GM03348 (cell line): ENCODE measurements at places on chromosomes 5 and 9.

DNA sequence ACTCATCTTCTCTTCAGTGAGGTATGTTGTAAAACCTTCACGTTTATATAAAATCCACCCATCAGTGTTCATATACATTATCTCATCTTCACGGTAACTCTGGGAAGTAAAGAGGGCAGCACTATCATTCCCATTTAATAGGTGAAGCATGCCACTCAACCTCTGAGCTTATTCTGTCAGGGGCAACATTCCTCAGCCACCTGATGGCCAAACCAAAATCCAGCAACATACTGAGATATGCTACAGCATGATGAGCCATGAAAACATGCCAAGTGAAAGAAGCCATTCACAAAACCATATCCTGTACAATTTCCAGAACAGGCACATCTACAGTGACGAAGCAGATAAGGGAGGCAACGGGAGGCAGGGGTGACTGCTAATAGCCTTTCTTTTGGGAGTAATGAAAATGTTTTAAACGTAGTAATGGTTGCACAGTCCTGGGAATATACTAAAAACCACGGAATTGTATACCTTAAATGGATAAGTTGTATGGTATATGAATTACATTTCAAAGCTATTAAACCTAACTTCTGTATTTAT is 167.4 kb downstream of the TSSK1B start:
- DNase-seq = no peak

DNA sequence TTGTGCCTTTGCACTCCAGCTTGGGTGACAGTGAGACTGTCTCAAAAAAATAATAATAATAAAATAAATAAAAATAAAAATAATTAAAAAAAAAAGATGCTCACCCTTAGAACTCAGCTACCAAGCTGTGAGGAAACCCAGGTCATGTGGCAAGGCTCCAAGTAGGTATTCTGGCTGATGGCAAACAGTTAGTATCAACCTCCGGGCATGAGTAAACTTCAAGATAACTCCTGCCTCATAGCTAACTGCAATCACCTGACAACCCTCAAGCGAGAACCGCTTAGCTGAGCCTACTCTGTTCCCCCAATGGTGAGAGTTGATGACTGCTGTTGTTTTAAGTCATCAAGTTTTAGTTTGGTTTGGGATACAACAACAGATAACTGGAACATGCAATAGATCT is 6.1 kb upstream of the SLC44A1 start:
- no peak for DNase-seq

- peak; percentile 73 for DNase-seq
These were observed 102.3 kb downstream of the ENC1 start for GRCh38 chr5:74538206-74538661.

- peak; percentile 1 for DNase-seq
These were observed 363.6 kb upstream of the CYLC2 start for GRCh38 chr9:102631559-102631958.

DNA sequence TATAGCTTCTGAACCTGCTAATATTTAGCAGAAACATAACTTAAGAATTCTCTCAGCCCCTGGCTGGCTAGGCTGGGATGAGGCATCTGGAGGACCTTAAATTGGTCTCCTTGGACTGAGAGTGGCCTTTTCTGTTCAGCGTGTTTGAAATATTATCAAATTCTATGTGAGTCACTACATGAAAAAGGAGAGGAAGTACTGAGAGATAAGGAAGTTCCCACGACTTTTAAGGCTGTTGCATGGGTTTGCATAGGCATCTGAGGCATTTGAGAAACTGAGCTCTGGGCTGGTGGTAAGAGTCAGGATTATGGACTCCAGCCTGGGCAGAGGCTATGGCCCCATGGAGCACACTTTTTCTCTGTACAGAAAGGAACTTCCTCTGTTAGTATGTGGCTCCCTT is 816.2 kb upstream of the GRAMD2B start:
- no peak for DNase-seq

- peak; percentile 16 for DNase-seq
These were observed 195.4 kb downstream of the NR2F1-AS1 start for GRCh38 chr5:93385655-93386054.

DNA sequence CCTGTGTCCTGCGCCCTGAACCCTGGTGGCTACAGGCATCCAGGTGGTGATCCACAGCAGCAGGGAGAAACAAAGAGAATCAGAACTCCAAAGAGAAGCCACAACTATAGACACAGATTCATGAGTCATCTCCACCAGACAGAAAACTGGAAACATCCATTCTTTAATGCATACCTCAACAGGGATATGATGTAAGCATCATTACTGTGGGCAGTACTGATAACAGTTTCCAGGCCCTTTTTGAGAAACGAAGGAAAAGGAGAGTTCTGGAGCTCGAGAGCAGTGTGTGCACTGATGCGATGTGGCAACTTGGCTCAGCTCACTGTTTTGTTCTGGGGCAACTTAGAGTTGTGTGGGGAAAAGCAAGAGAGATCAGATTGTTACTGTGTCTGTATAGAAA is 215.6 kb upstream of the ADAMTS16 start:
- no peak for DNase-seq

DNA sequence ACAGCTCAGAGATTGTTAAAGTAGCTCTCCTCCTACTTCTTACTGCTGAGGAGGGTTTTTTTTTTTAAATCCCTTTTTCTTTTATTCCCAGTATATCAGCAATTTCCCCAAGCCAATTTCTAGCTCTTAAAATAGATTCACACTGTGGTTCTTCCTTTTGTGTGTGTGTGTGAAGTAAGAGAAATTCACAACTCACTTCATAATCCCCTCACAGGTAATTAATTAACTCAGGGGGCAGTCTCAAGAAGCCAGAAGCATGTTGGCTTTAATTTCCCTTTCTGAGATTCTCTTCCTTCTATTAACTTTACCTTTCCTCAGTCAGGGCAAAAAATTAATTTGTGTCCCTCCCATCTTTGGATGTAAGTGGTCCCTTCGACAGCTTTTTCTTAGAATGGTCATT is 71.0 kb upstream of the HMHB1 start:
- no peak for DNase-seq

DNA sequence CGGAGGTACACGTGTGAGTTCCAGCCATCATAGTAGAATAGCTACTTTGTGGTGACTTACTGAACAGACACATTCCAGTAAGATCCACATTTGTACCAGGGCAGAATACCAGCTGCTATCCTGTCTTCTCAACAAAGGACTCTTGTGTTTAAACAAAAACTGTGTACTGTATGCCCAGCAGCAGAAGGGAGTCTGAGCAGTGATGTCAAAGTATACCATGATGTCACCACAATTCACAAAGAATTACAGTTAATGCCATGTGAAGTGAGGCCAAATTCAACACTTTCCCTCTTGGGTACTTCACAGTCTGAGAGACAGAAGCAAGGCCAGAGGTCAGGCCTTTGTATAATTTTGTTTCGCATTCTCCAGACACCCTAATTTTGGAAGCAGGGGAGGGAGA is 137.0 kb downstream of the ADAMTSL1 start:
- DNase-seq = no peak

GRCh38 chr5:35672995-35673394 is 55.3 kb downstream of the SPEF2 start:
- no peak for DNase-seq

DNA sequence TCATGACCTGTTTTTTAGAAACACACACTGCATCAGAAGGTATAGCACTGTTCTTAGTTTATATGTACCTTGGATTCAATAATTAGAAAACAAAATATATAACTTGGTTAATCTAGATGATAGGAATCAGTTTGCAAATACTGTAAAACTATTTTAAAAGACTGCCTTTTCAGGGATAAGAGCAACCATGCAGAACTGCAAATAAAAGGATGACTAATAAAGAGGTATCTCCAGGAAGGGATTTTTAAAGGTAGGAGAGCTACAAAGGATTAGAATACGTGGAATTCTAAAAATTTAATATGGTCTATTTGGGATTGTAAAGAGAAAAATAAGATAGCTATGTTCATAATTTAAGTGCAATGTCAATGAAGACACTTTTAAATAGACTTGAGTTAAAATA is 9.4 kb downstream of the GABRA1 start:
- DNase-seq = no peak

- DNase-seq = no peak
These were observed 365.2 kb downstream of the GADD45G start for GRCh38 chr9:89969881-89970639.

DNA sequence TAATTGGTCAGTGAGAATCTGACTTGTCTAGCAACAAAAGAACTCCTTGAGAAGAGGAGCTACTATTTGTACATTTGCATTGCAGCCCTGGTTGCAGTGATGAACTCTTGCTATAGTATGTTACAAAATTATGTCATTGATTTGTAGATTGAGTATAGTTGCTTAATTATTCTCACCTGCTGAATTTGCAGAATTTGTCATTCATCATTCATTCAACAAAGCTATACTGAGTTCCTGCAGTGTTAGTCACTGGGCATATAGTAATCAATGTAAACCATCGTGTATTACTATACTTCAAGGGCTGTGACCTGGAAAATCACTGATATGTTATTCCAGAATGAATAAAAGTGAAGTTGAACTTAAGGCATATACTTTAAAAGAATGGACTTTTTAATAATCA is 50.1 kb downstream of the SLC1A3 start:
- no peak for DNase-seq

DNA sequence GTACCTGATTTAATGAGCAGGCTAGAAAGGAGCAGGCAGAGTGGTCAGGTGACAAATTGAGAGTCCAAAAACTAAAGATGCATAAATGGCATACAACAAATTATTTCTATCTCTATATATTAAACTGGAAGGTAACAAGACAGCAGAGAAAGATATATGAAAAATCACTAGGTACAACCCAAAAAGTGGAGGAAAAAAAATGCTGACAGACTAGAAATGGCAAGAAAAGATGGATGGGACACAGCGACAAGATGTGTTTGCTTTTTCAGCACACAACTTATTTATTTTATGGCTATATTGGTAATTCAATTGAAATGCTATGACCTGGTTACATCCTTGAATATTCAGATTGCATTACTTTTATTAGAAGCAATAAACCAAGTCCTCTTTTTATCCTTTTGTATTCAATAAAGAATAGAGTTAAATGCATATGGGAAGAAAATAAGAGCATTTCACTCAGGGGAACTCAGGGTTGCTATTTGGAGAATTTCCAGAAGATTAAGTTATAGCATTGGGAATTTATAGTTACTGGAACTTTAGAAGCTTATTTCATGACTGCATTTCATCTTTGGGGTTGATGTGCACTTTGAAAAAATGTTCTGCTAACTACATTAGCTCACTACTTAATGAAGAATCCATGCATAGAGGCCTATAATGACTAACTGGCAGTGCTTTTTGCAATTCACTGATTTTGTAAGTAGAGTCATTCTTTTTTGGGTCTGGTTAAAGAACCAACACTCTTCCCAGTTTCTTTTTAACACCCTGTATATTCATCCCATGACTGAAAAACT is 566.6 kb upstream of the TUSC1 start:
- no peak for DNase-seq

DNA sequence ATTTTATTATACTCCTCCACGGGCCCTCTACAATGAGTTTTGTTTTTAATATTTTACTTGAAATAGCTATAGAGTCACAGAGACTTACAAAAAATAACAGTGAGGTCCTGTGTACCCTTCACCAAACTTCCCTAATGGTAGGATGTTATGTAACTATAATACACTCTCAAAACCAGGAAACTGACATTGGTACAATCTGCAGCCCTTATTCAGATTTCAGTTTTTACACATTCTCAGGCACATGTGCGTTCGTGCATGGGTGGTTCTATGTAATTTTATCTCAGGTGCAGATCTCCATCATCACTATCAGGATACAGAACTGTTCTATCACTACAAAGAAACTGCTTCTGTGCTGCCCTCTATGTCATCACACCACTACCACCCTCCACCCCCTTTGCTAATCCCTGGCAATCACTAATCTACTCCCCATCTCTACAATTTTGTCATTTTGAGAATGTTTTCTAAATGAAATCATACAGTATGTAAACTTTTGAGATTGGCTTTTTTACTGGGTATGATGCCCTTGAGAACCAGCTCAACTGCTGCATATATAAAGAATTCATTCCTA is 16.4 kb downstream of the RAB14 start:
- no peak for DNase-seq

DNA sequence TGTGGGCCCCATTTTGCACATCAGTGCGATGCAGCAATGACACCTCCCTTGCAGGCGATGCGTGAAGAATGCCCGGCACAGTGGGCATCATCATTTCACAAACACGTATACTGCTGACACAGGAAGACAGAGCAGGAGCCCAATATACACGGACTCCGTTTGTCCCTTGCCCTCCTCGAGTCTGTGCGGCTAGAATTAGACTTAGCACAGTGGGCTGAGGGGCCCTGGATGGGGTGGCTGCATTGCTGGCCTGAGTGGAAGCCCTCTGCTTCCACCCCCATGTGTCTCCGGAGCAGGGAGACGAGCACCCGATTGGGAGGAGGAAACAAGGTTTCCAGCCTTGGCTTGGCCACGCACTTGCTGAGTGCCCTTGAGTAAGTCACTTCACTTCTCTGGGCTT is 40.8 kb downstream of the GSN start:
- no peak for DNase-seq

DNA sequence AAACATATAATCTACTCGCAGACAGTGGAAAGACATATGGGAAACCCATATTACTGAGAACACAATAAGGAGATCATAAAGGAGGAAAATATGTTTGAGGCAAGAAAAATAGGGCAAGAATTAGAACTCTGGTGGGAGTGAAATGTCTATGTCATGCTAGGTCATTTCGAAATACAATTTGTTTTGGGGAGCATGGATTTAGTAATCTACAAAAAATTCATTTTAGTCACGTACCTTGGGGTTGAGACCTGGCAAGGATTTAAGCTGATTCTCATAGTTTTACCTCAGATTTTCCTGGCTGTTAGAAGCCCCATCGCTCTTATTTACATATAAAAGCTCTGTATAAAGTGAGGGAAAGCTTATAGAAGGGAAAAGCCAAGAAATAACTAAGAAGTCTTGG is 11.5 kb upstream of the CSNK1G3 start:
- peak; percentile 20 for DNase-seq

DNA sequence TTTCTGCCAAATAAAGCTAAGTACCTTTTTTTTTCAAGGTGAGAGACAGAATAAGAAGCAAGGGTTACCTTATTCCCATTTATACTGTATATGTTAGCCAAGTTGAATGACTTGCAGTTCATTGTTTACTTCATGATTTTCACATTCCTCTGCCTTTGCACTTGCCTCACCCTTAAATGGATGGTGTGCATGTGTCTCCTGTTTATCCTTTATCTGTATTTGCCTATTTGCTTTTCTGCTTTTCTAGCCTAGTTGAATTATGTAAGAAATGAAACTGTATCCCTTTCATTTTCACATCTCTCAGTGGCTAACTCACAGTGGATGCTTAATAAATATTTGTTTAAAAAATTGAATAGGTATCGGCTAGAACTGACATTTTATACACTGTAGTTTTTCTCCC is 200.8 kb upstream of the ST8SIA4 start:
- DNase-seq = no peak
